ENCODE measurements at places on chromosomes 5 and 9.

- no peak for DNase-seq
Measured at GRCh38 chr5:135161221-135161620, 127.2 kb upstream of the PITX1 start.

DNA sequence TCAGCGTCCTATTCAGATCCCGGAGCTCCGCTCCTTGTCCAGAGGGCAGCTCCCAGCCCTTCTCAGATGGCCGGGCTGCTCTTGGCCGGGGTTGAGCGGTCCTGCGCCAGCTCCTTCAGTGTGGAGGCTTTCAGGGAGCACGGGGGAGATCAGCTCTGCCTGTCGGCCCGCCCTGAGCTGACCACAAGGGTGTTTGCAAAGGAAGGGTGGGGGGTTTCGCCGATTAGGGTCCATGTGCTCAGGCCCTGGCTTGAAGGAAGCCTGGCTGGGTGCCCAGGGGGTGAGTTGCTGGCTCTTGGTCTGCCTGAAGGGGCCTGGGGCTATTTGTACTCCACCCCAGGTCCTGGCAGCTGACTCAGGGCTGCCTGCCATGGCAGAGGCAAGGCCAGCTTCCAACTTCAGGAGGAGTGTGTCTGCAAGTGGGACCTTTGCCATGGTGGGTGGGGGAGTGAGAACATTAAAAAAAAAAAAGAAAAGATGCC lies 250.1 kb upstream of the KLF4 start:
- DNase-seq: no peak

- no peak for DNase-seq
Measured at GRCh38 chr5:93099902-93100347, 481.1 kb downstream of the NR2F1-AS1 start.

DNA sequence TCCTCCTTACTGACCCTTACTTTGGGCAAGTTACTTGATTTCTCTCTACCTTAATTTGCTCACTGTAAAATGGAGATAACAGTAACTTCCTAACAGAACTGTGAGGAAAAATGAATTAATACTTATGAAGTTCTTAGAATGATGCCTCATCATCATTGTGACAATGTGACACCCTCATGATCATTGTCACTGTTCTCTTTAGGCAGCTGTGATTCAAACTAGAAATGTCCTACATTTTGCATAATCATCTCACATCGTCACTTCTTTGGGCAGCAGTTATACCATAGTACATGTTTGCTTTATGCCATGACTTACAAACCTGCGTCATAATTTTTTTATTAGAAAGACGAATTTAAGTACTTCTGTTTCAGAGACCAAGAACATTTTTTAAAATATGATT lies 9.7 kb downstream of the SLC30A5 start:
- DNase-seq: peak; percentile 67

- DNase-seq: no peak
Measured at GRCh38 chr9:137123468-137123837, 8.9 kb upstream of the DPP7 start.

- DNase-seq: peak; percentile 52
Measured at GRCh38 chr9:94900222-94901018, 173.9 kb downstream of the AOPEP start.

DNA sequence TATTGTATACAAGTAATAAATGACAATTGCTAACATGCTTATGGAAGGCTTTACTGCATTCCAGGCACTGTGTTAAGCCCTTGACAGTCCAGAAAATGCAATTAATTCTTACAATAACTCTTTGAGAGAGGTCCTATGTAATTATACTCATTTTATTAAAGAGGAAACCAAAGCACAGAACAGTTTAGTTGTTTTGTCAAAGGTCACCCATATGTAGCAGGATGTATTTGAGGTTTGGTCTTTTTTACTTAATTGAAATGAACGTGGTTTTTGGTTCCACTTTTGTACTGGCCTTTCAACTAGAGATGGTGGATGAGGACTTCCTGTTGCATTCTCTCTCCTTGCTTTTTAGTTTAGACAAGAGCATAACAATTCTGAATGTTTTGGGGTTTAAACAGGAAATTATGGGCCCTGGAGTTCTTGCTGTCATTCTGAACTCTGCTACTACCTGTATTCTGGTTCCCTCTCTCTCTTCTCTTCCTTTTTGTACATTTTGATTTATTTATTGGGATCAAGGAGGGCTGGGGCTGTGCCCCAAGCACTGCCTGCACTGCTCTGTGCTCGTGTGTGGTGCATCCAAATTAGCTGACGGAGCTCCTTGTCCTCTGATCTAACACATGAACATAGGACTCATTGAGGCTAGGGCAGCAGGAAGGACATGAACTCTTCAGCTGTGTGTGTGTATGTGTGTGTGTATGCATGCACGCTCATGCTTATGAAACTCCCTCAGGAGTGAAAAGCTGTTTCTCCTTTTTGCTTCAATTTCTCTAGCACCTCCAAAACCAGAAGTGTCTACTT lies 47.4 kb downstream of the SLC28A3 start:
- DNase-seq: peak; percentile 35

GRCh38 chr9:136207616-136208015 lies 2.7 kb upstream of the LHX3 start:
- no peak for DNase-seq

DNA sequence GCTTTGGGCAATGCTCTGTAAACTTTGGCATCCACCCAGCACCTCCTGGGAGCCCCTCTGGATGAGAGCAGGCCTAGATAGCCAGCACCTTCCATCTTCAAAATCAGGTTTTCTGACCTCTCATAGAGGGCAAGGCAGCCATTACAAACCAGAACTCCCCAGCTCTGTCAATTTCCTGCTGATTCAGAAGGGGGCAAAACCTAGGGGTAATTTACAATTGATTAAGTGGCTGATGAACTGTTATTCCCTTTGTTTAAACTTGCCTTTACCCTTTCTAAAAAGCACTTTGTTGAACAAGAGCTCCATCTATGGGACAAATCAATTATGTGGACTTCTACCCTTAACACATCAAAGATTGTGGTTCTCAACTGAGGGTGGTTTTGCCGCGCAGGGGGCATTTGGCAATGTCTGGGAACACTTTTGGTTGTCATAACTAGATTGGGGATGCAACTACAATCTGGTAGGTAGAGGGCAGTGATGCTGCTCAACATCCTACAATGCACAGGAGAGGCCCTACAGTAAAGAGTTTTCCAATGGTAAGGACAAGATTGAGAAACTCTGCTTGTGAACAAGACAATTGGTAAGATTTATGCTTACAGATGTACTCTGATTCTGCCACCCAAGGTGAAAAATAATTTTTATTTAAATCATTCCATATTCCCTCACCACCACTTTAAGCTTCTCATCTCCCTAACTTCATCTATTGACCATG lies 184.1 kb downstream of the MARCHF11 start:
- DNase-seq: no peak

Data from suppressor macrophage treated with lipopolysaccharide for 4 hours (primary cell).